ENCODE measurements at places on chromosomes 13 and 19.

GRCh38 chr13:36288794-36289391, 8.7 kb downstream of the CCDC169 start:
- DNase-seq: no peak

- no peak for DNase-seq
These were observed 36.7 kb upstream of the DGKH start for GRCh38 chr13:42011601-42012350.

DNA sequence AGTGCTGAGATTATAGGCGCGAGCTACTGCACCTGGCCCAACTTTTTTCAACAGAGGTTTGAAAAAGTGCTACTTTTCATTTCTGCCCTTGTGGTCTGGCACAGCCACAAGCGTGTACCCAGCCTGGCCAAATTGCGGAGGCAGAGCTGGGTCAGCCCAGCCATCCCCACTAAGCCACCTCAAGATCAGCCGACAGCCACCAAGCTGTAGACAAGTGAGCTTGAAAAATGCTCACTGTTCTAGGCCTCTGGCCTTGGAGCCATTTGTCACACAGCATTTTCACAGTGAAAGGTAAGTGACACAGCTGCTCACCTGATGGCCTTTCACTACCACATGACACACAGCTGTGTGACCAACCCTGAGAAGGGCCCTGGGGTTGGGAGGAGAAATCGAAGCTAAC, 27.3 kb downstream of the DNMT1 start:
- no peak for DNase-seq

GRCh38 chr19:632579-633067, 714 bp downstream of the POLRMT start:
- DNase-seq: no peak

- DNase-seq: no peak
These were observed 18.8 kb upstream of the TMEM255B start for GRCh38 chr13:113740286-113740556.

DNA sequence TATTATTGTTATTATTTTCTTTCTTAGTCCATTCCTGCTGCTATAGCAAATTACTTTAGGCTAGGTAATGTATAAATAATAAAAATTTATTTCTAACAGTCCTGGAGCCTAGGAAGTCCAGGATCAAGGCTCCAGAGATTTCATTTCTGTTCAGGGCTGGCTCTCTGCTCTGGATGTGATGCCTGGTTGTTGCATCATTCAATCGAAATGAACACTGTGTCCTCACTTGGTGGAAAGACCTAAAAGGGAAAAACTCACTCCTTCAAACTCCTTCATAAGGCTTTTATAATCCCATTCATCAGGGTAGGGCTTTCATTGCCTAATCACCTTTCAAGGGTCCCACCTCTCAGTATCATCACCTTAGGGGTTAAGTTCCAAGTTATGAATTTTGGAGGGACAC, 395.0 kb downstream of the EFNB2 start:
- DNase-seq: no peak

DNA sequence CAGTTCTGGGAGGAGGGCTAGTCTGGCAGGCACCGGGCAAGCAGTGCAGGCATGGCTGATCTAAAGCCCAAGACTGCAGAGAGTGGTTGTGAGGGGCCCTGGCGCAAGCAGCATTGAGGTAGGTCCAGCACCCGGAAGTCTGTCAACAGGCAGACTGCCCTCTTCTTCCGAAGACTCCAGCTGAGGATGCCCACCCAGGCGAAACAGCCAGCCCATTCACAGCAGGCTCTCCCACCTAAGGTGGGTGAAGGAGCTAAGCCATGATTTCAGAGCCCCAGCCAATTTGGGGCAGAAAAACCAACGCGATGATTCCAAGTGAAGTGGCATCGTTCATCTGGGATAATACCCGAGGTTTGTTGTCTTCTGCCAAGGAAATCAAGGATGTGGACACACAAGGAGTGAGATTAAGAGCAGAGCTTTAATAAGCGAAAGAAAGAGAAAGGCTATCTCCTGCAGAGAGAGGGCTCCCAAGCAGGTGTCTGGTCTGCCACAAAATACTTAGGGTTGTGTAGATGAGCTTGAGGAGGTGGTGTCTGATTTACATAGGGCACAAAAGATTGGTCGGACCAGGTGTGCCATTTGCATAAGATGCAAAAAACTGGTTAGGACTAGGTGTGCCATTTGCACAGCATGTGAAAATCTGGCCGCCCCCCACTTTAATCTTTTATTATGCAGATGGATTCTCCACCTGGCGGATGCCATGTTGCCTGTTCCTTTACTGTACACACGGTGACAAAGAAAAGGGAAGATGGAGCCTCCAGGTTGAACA, 22.6 kb downstream of the FAM124A start:
- DNase-seq: no peak

GRCh38 chr13:106156468-106156867, 379.0 kb downstream of the EFNB2 start:
- DNase-seq: no peak

DNA sequence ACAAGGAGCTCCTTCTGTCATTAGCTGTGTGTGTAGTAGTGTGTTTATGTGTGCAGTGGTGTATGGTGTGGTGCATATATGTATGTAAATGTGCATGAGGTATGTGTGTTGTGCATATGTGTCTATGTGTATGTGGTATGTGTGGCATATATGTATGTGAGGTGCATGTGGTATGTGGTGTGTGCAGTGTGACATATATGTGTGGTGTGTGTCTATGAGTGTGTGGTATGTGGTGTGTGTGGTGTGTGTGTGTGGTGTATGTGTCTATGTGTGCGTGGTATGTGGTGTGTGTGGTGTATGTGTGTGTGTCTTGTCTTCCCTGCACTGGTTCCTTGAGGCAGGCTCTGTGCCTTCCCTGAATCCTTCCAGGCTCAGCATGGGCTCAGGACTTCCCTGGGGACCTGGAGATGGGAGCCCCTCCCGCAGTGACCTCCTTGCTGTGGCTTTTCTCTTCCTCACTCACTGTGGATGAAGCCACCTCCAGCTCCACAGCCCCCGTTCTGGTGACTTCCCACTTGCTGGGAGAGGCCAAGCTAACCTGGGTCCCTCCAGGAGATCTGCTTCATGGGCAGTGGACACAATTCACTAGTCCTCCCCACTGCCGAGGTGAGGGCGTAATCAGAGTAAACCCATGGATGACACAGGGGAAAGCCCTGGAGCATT, 64.2 kb downstream of the CCDC70 start:
- DNase-seq: no peak

DNA sequence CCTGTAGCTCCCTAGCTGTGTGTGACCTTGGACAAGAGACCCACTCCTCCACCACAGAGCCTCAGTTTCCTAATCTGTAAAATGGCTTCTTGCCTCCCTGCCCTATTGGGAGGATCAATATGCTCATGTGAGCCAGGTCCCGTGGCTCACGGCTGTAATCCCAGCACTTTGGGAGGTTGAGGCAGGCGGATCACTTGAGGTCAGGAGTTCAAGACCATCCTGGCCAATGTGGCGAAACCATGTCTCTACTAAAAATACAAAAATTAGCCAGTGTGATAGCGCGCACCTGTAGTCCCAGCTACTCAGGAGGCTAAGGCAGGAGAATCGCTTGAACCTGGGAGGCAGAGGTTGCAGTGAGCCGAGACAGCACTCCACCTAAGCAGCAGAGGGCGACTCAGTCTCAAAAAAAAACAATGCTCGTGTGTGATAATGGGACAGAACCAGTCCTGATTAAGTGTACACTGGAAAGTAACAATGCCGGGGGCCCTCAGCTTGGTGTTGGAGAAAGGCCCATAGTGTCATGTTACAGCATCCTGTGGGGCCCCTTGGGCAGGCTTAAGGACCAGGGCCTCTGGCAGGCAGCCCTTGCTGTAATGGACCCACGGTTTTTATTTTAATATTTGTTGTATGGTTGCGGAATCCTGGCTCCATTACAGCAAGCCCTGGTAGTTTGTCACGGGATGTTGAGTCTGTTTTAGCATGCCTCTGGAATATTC, 6.8 kb downstream of the RPS11 start:
- DNase-seq: no peak

GRCh38 chr19:7925171-7925851, 624 bp downstream of the CTXN1 start:
- peak; percentile 64 for DNase-seq

DNA sequence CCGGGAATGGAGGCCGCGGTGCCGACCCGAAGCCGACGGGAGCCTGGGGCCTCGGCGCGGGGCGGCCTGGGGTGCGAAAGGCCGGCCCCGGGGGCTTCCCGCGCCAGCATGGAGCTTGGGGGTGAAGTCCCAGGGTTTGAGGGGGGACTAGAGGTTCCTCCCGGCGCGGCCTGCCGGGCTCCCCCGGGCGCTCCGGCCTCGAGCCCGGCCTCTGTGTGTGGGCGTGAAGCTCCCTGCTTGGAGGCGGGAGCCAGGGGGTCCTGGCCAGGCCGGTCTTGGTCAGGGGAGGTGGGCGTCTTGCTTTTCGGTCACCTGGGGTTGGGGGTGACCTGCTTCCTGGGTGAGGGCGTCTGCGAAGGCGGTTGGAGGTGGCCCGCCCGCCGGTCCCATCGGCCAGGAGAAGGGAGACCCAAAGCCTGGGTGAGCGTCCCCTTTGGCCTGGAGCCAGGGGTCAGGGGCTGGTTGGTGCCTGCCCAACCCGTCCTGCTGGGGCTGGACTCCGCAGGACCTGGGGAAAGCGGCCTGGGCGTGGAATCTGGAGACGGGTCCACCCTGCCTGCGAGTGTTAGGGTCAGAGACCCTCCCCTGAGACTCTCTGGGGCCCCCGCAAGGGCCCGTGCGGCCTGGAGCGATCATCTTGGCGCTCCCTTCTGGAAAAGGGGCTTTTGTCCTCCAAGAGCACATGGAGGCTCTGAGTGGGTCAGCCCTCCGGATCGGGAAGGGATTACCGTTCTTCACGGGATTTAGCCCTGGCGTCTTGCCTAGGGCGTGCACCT, 535 bp downstream of the BSG start:
- DNase-seq: no peak

DNA sequence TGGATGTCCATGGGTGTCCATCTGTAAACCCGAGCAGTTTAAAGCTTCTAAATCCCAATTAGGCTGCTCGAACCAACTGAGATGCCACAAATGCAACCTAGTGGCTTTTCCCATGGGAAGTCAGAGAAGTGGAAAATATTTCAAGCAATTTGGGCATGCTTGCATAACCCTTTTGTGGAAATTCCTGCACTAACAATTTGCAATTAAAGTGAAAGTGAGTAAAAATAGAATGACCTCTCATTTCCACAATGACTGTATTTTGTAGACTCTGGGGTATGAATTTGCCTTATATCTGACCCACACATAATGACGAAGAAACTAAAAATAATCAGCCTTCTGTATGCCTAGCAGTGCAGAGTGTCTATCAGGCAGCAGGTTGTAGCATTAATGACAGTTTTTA, 91.8 kb upstream of the TSC22D1 start:
- DNase-seq: no peak

DNA sequence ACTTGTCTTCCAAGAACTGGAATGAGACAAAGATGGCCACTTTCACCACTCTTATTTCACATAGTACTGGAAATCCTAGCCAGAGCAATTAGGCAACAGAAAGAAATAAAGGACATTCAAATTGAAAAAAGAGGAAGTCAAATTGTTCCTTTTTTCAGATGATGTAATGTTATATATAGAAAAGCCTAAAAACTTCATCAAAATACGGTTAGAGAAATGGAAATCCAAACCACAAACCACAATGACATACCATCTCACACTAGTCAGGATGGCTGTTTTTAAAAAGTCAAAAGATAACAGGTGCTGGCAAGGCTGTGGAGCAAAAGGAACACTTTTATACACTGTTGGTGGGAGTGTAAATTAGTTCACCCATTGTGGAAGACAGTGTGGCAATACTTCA, 113.3 kb upstream of the SPRY2 start:
- no peak for DNase-seq

DNA sequence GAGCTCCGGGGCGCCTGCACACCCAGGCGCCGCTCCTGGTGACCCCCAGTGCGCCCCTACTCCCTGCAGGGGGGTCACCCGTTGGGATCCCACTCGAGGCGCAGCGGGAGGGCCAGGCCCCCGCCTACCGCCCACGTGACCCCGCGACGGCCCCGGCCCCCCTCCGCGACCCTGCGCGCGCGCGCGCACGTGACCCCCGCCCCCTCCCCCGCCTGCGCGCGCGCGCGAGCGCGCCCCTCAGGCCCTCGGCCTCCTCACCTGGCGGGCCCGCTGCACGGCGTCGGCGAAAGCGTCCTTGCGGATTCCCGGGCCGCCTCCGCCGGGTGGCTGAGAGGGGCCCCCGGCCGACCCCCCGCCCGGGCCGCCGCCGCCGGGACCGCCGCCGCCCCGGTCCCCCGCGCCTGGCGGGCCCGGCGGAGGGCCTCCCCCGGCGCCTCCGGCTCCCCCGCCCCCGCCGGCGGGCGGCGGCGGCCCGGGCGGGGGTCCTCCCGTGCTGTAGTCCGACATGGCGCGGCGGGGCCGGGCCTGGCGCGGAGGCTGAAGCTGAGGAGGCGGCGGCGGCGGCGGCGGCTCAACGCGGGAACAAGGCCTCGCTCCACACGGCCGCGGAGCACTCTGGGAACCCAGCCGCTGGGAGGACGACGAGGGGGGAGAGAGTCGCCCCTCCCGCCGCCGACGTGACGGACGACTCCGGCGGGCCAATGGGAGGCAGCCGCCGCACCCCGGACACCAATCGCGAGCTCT, at the start of gene KHSRP:
Gene KHSRP, minus strand, starts transcription at position 617 of the 744 bp plus-strand sequence. Its CDS starts 110 bp downstream, at position 507.
- DNase-seq: no peak

DNA sequence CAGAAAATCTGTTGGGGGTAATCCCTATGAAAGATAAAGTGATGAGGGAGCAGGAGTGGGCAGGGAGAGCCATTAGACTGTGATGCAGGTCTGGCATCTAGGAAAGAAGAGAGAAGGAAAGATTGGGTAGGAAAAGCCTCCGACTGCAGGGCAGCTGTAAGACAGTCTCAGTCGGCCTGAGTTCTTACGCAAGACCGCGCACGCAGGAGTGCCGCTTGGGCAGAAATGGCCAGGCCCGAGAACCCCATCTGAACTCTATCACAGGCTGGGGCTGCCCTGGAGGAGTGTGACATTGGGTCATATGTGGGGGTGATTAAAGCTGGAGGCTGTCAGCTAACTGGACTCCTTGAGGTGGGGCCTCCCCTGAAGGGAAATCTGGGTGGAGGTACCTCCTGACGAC, 13.9 kb upstream of the FBXL3 start:
- no peak for DNase-seq

DNA sequence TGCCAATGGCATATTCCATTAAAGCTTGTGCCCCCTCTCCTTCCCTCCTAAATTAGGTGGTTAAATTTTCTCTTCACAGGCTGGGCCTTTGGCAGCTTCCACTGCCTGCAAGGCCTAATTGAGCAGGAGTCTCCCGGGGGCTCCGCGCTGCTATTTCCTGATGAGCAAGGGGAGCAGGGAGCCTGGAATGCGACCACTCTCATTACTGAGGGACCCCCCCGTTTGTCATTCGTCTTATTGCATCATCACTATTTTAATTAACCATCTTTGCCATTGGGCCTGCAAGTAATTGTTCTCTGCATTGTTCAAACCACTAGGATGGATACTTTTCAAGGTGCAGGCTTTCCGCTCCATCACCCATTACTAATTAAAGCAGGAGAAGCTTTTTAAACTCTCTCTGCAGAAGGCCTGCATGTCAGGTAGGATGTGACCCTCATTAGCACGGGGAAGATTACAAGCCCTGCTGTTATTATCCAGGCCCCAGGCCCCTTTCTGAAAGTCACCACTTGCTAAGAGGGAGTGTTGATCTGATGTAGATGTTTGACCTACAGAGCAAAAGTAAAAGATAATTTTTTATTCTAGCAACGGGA, 142.3 kb downstream of the OXGR1 start:
- DNase-seq: no peak

- no peak for DNase-seq
These were observed 698.0 kb downstream of the PCDH9 start for GRCh38 chr13:66532146-66532545.

Measured in stimulated activated CD8-positive, alpha-beta memory T cell treated with anti-CD3 and anti-CD28 coated beads, Interleukin-2, amount 100 ng/mL, for 1 hour (primary cell).